RKO (cell line): ENCODE measurements at places on chromosomes 5 and 9.

DNA sequence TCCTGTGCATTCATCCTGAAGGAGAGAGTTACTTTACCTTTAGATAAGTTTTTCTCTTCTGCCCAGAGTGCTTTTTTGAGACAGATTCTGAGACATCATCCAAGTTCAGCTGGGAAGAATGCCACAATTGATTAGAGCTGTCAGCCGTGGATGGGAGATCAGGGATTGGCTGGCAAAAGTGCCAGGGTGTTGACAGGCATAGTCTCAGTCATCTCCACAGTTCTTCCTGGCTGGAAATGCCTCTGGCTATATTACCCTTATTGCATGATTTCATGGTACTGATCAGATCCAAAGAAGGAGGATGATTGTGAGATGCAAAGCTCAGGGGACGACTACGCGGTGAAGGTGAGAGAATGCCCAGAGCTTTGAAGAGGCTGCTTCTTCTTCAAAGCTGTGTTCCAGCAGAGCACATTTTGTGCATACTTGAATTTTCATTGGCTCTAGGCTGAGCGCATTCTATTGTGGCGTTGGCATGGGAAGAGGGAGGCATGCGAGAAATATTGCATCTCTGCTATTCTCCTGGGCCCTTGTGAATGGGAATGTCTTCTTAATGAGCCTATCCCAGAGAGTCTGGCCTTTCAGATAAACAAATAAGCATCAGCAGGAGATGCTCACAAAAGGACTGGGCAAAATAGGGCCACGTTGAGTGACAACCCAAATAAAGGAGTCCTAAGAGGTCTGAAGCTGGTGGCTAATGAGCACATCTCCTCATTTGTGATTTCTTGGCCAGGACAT is 82.1 kb downstream of the GRIA1 start:
- no peak for DNase-seq

DNA sequence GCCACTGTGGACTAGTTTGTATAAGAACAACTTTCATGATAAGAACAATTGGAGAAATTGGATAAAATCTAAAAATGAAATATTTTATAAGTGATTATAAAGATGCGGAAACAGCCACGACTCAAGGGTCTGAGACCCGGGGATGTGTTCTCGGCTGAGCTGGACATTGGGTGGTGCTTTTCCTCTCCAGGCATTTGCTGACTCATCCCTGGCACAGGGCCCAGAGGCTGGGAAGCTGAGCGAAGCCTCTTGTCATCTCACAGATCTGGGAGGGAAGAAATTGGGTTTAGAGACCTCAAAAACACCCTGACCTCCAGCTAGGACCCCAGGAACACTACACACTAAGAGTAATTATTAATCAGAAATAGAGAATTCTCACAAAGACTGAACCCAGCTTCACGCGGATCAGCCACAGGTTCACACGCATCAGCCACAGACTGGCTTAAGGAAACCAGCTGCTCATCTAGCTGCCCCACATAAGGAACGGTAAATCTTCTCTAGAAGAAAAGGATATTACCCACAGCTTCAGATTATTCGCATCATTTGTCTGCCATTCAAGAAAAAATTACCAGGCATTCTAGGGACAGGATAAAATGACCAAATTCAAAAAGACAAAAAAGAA is 2.8 kb upstream of the OR2V1 start:
- peak; percentile 83 for DNase-seq

GRCh38 chr9:2559192-2560152 is 62.1 kb upstream of the VLDLR start:
- no peak for DNase-seq

DNA sequence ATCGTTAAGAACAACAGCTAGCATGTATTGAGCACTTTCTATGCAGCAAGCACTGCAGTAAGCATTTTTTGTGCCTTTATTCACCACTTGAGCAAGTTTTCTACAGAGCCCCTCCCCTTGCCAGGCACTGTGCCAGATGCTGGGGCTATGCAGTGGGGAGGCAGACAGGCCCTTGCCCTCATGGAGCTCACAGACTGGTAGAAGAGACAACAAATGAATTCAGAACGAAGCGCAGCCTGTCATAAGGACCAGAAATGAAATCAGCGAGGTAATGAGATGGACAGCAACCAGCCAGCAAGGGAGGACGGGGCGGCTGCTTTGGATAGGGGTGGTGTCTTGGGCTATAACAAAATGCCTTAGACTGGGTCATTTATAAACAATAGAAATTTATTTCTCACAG is 68.8 kb downstream of the C9orf50 start:
- no peak for DNase-seq

GRCh38 chr5:19988457-19988856 is 457 bp upstream of the CDH18 start:
- DNase-seq: no peak

DNA sequence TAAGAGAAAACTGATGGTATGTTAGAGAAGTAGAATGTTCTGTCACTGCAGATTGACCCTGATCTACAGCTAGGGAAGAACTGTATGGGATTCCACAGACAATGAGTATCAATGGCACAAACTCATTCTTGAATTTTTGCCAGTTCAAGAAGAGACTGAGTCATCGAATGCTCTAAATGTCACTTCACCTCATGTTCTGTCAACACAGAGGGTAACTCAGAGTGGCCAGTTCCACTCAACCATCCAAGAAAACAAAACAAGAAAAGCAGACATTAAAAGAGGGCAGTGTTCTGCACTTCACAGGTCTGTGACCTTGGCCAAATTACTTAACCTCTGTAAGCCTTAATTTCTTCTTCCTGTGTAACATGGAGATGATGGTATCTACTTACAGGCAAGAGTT is 132.2 kb upstream of the HMHB1 start:
- no peak for DNase-seq

DNA sequence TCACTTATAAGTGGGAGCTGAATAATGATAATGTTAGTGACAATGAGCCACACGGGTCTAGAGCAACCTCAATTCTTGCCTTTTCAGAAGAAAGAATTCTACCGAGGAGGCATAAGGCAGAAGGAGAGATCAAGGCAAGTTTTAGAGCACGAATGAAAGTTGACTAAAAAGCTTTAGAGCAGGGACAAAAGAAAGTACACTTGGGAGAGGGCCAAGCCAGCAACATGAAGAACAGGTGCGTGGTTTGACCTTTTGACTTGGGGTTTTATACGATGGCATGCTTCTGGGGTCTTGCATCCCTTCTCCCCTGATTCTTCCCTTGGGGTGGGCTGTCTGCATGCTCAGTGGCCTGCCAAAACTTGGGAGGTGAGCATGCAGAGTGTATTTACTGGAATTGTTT is 12.5 kb upstream of the OXCT1 start:
- DNase-seq: no peak

- no peak for DNase-seq
These were observed 136.7 kb downstream of the STARD4 start for GRCh38 chr5:111375645-111376044.

DNA sequence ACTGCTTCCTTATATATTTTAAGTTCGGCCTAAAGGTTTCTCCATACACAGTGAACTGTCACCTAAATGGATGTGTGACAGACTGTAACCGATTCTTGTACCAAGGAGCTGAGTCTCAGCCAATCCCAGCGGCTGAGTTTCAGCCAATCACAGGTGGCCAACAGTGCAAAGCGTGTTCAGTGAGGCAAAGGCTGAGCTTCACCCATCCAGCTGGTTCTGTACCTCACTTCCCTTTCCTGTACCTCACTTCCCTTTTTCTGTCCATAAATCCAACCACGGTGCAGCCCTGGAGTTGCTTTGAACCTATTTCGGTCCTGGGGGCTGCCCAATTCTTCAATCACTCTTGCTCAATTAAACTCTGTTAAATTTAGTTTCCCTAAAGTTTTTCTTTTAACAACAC is 15.7 kb upstream of the TBC1D9B start:
- DNase-seq: no peak

DNA sequence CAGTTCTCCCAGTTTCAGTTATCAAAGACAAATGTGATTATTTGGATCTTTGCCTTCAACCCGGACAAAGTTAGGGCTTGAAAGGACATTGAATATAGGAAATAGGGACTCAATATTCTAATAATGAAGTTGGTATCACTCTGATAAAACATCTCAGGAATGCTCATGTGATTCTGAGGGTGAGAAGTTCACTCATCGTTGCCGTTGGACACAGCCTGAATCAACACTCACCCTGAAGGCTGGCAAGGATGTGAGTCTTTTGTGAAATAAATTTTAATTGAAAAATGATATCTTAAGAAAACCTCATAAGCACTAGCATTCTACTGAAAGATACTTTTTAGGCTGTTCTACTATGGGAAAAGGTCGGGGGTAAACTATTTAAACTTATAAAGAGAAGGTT is 44.8 kb upstream of the C9orf72 start:
- no peak for DNase-seq

DNA sequence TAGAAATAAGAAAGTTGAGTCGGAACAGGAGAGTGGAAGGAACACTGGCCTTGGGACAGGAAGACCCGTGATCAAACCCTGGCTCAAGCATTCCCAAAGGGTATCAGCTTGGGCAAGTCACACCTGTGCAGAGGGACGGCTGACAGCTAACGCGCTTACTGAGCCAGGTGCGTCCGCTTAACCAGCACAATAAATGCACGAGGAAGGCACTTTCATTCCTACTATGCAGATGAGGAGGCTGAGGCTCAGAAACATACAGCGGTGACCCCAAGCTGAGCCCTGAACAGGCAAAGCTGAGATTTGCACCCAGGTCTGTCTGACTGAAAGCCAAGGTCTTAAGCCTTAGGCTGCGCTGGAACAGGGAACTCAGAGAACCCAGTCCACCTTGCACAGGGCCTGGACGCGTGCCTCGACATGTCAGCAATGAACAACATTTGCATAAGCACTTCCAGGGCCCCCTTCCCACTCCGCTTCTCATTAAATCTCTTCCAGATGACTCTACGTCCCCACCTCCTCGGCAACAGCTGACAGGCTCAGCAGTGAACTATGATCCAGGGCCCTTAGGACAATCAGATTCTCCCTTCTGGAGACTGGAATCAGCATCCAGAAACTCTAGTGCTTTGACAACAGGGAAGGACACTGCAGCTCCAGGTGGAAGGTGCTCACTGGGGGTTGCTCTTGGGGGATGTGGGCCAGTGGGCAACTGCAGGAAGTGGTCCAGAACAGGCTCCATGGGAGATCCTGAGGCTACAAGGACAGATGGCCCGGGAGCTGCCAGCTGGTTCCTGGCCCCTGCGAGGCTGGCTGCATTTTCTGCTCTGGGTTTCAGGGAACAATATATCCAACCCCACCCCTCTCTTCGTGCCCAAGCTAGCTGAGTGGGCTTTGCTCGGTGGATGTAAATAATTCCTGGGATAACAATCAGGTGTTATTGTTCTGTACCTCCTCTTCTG is 35.2 kb downstream of the SH3PXD2B start:
- no peak for DNase-seq

GRCh38 chr9:109568568-109569210 is 70.6 kb upstream of the PTPN3 start:
- DNase-seq: no peak

GRCh38 chr5:59371525-59372127 is 521.9 kb downstream of the PDE4D start:
- no peak for DNase-seq

GRCh38 chr5:150575745-150576448 is 64.6 kb upstream of the SYNPO start:
- DNase-seq: no peak

GRCh38 chr9:94771096-94771495 is 44.6 kb downstream of the AOPEP start:
- DNase-seq: no peak

DNA sequence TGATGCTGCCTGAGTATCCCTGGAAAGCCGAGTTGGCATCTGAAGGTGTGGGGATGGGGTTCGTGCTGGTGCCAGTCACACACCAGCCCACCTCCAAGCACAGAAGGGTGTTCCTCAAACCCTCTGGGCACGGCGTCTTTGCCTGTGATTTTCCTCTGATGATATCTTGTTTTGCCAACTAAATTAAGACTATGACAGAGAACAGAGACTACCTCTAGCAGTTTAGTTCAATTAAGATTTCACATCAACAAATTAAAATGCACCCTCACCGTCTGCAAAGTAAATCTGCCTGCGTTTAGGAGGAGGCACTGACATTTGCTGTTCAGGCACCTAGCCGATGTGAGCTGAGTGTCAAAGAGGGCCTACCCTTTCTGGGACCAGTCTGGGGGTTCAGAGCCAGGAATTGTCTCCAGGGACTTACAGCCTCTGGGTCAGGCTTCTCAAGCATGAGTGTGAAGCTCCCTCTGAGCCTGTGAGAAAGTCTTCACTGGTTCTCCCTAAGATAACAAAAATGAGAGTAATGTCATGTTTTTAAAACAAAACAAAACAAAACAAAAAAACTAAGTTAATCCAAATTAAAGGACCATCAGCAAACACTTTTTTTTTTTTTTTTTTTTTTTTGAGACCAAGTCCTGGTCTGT is 55.4 kb upstream of the CTNNA1 start:
- DNase-seq: no peak

DNA sequence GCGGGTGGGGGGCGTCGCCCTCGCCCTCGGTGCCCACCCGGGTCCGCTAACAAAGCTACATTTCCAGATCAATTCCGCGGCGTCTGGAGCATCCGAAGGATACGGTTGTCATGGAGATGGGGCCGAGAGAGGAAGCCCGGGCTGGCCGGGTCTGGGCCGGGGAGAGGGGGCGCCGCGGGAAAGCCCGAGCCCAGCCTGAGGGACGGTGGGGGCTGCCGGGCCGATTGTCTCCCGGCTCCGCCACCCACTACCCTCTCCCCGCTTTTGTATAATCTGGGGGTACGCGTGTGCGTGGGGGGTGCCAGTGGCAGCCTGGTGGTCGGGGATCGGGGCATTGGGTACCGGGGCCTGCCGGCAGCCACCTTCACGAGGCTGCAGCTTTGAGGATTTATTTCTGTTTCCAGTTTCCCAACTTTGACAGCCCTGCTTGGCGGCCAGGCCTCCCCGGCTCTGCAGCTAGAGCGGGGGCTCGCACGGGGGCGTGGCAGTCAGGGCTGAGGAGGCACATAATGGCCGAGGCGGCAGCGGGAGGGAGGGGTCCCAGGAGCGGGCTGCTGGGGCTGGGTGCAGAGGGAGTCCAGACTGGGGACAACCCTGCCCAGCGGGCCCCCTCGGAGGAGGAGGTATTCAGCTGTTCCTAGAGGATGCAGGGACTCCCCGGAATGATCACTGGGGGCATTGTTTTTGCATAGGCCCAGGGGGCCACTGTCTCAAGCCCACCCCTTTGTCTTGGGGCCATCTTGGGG is 626 bp downstream of the PSD2 start:
- DNase-seq: no peak

DNA sequence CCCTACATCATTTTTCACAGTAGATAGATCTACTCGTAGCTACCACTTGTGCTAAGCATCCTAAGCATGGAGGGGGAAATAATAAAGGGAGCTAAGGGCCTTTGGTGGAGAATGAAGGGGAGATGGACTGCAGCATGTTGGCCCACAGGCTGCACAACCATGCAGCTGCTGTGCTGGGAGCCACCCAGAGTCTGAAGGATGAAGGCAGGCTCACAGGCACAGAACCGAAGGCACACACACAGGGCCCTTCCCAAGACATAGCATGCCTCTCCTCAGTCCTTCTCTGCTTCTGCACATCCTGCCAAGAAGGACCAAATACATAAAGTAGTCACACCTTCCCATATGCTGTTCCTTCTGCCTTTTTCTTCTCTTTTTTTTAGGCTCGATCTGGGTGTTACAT is 6.6 kb downstream of the FAM193B start:
- no peak for DNase-seq

- no peak for DNase-seq
These were observed 12.9 kb downstream of the MINAR2 start for GRCh38 chr5:129760636-129761325.
